Right forelimb (tissue), 1 donor: ENCODE measurements at places on chromosomes 6 and 20.

DNA sequence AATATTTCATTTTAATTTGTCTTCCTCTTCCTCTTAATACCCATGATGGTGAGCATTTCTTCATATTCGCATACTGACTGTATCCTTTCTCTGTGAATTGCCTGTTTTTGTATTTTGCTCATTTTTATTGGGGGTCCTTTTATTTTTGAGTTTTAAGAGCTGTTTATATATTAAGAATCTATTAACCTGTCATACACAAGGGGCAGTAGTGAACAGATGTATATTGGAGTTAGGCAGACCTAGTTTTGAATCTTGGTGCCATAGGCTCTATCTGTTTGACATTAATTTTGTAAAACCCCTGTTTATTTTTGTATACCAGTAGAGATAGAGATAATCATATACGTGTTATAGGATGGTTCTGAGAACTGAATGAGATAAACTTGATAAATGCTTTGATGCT, 3.1 kb upstream of the WFDC5 start:
- no peak for DNase-seq

GRCh38 chr6:11543919-11544518, 6.5 kb downstream of the TMEM170B start:
- no peak for DNase-seq

- DNase-seq = no peak
These were observed 151.8 kb upstream of the PRND start for GRCh38 chr20:4569865-4570264.

DNA sequence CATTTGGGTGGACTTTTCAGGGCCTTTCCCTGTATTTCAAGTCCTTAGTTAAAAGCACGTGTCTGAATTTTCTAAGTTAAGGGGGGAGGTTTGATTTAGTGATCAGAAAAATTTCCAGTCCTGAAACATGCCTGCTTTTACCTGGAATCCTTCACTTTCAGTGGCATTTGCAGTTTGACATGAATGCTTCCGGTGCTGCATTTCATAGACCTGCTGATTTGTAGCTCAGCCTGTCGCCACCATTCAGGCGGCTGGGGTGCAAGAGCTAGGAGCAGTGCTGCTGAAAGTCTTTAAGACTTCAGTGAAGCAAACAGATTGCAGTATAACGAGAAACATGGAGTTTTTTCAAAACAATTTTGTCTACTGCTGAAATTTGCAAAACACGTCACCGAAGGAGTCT, 14.0 kb downstream of the RPS6KA2 start:
- DNase-seq = no peak

DNA sequence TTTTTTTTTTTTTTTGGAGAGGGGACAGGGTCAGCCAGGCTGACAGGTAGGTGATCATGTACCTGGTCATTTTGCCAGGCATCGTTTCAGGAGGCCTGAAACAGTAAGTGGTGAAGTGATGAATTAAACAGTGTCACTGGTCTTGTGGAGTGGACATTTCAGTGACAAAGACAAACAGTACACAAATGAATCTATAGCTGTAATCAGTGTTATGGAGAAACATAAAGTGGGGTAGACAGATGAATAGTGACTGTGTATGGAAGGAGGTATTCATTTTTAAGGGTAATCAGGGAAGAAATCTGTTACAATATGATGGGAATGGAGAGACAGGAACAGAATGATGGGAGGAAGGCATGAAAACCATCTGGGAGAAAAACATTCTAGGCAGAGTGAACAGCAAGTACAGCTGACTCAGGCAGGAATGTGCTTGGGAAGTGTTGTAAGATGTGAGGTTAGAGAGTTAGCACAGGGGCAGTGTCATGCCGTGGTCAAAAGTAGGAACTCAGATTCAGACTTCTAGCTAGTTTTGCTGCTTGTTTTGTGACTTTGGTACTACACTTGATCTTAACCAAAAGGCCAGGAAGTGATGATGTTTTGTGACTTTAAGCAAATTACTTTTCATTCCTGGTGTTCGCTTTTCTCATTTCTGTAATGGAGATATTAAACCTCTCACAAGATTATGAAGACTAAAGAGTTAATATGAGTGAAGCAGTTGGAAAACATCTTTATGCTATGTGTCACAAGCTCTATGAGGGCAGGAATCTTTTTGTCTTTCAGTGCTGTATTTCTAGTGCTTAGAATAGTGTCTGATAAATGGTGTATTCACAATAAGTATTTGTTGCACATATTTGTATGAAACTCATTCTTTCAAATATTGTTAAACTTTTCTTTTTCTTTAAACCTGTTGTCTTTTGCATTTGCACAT, 43.4 kb downstream of the QKI start:
- no peak for DNase-seq

DNA sequence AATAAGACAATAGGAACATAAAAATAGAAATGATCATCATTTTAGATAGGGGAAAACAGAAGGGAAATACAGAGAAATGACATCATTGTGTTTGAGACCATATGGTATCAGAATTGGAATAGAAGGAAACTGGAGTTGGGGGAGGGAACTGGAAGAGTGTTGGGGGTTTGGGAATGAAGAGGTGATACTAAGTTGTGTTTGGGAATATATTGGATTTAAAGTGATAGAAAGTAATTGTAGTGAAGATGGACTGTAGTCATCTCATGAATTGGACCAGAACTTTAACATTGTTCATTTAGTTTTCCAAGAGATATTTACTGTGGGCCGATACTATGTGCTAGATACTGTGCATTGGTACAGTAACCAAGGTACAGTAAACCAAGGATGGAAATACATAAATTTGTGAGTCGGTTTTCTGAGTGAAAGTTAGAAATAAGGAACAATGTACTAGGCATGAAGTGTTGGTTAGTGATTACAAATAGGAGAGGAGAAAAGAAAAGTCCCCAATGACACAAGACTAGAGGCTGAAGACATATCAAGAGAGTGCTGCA, 32.3 kb downstream of the KCNQ5 start:
- DNase-seq = no peak

DNA sequence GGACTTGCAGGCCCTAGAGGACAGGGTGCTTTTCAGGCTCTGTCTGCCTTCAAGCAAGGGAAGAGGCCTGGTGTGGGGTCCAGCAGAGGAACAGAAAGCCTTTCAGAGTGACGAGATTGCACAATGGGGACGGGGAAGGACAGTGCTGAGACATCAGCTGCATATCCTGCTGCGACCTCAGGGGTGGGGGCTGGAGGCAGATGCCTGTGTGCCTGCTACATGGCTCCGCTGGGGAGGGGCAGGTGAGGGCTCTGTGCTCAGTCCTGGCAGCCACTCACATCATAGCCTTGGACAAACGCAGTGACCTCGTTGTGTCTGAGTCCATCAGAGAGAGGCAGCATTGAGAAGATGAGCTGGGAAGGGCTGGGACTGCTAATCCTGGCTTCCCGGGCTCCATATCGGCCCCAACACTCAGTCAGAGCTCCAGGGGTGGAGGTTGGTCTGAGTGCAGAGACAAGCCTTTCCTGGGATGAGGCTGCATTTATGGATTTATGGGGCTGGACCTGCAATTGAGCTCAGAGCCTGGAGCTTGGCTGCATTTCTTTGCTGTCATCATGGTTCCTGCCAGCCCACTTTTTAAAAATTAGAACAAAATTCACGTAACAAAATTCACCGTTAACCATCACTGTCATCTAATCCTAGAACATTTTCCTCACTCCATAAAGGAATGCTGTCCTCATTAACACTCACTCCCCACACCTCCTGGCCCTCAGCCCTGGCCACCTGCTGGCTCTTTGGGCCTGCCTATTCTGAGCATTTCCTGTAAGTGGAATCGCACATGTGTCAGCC, 196.9 kb upstream of the SLC24A3 start:
- DNase-seq = peak; percentile 63

GRCh38 chr6:14458669-14459266, 341.2 kb downstream of the CD83 start:
- DNase-seq = no peak

GRCh38 chr6:133697666-133698065, 191.2 kb upstream of the TCF21 start:
- DNase-seq = no peak

- DNase-seq = no peak
These were observed 727.4 kb upstream of the CITED2 start for GRCh38 chr6:140101818-140102217.

- DNase-seq = no peak
These were observed 13.4 kb upstream of the MAPK13 start for GRCh38 chr6:36116943-36117342.

GRCh38 chr20:39624316-39624715, 662.2 kb downstream of the DHX35 start:
- no peak for DNase-seq

DNA sequence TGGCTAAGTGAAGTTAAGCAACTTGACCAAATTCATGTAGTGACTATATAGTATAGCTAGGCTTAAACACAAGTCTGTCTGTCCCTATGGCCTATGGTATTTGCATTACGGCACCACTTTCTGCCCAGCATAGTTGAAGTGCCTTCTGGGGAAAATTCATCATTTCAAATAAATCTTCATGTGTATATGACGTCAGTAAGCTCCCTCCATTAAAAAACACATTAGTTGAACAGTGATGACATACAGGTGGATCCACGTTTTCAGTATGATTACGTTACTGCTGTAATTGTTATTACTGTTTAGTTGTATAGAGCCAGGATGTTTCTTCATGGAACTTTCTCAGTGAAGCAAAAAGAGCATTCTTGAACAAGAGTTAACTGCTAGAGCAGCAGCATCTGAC, 96.2 kb downstream of the TENT5A start:
- no peak for DNase-seq

GRCh38 chr6:40444811-40445210, 142.4 kb downstream of the LRFN2 start:
- no peak for DNase-seq

DNA sequence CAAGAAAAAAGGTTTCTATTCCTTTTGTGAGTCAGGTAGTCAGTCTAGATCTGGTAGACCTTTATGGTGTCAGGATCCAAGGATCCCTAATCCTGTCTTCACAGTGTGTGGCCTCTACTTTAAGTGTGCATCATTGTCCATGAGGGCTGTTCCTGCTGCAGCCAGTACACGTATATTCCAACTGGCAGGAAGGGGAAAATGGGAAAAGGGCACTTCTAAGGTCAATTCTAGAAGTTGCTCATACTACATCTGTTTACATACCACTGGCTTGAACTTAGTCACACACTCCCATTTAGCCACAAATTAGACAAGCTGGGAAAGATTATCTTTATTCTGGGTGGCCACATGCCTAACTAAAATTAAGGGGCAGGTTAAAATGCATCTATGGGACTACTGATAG, 9.7 kb upstream of the MMS22L start:
- DNase-seq = no peak

- DNase-seq = no peak
These were observed 47.0 kb downstream of the CDH4 start for GRCh38 chr20:61299104-61299503.

GRCh38 chr20:22512911-22513489, 71.4 kb downstream of the FOXA2 start:
- DNase-seq = no peak

DNA sequence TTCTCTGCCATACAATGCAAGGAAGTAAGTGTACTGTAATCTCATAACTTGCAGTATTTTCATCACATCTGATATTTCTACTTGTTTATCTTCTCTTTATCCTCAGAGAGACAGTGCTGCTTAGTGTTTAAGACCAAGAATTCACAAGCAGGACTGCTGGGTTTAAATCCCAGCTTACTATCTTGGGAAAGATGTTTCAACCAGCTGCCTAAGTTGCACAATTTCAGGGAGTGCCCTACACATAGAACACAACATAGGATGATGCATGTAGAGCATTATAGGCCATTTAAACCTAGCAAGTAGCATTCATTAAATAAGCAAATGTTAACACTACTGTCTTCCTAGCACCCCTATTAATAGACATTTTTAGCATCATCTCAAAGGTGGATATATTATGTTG, 205.2 kb upstream of the CEP162 start:
- no peak for DNase-seq

GRCh38 chr6:111743862-111744692, 129.2 kb downstream of the FYN start:
- peak; percentile 83 for DNase-seq

DNA sequence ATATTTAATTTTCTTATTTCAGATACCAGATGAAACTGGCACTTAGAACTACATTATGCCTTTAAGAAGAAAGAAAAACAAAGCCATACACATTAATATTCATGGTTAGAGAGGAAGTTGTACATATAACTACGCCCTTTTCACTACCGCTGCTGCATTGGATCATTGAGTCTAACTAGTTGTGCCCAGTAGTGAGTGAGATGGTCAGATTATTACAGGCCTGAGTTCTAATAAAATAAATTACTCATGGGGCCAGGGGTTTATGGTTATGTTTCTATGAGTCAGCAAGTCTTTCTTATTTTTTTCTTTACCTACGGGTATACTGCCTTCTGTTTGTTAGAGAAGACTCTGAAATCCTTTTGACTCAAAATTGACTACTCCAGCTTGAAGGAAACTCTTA, 11.5 kb downstream of the RIOK1 start:
- DNase-seq = no peak

GRCh38 chr20:23697947-23698346, 9.1 kb upstream of the CST4 start:
- no peak for DNase-seq

DNA sequence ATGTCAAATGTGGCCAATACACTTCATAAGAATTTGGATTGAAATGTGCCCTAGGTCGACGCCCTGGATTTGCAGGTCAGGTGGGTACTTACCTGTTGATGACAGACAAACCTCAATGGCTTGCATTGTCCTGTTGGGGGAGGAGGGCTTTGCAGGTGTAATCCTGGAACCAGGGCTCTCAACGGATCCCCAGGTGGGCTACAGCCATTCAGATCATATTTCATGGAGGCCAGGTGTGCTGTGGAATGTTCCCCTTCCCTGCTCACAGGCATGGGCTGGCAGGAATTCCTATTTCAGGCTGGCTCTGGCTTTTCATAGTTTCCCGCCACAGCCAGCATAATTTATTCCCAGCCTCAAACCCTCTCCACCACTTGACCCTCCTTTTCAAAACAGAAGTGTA, 254.7 kb downstream of the SMOC2 start:
- DNase-seq = peak; percentile 9

- no peak for DNase-seq
These were observed 134.3 kb downstream of the MAN1A1 start for GRCh38 chr6:119215309-119215708.

DNA sequence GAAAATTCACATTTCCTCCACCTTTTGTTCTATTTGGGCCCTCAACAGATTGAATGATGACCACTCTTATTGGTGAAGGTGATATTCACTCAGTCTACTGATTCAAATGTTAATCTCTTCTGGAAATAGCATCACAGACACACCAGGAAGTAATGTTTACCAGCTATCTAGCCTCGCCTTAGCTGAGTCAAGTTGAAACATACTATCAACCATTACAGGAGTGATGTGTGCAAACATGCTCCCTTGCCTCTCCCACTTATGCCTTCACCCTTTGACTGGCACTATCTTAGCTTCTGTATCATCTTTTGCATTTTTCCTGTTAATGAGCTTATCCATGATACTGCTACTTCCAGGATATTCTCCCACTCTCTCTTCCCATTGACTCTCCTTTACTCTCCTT, 191.9 kb downstream of the CENPW start:
- no peak for DNase-seq
